Activated CD8-positive, alpha-beta T cell treated with anti-CD3 and anti-CD28 coated beads for 36 hours (primary cell): ENCODE measurements at places on chromosomes 13 and 19. TPM values are rescaled to one million over a fixed set of nuclear protein-coding genes. Genes with fewer than 3 reads are reported as not detected.

GRCh38 chr13:99008577-99008976 is 30.7 kb upstream of the DOCK9 start:
- H3K27me3 ChIP-seq, result no peaks in the 10 kb centered on the region
- no peak for DNase-seq
- no peak overlapping the region for H3K27ac ChIP-seq
- H3K4me3 ChIP-seq, result no peak overlapping the region

DNA sequence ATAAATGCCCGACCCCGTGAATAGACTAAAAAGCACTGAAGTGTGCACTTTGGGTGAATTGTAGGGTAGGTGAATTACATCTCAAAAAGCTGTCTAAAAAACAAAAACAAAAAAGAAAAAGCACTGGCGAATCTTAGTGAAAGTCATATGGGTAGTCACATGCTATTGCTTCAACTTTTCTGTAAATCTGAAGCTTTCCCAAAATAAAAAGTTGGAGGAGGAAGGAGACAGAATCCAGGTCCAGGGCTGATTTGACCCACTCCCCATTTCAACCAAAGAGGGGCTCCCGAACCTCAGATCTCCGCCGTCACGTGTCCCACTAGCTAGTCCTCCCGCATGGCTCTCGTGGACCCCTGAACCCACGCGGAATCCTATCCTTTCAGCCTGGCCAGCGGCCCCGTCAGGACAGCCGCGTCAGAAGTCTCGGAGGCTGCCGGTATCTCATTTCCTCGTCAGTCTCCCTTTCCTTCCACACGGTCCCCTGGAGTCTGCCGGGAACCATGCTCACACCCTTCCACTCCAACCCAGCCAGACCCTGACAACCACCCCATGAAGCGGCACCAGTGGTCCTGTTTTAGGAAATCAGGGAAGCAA is 6.1 kb downstream of the PPP1R12C start:
- no peak for DNase-seq
- no peaks in the 10 kb centered on the region for H3K27me3 ChIP-seq
- peaks cover 17% of the 10 kb centered on the region for H3K4me1 ChIP-seq

DNA sequence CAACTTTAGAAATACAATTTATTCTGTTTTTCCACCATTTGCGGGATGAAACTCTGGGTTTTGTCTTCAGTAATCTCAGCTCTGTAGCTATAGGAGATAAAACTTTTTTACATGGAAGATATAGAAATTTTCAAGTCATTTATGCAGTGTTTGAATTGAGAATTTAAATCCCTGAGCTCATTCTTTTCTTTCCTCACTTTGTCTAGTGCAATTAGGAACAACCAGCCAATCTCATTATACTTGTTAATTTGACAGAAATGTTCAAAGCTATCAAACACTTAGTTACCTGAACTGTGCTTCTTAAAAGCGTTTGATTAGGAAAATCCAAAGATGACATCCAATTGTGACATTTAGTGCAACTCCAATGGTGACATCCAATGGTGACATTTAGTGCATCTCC is 1014.3 kb downstream of the SLITRK5 start:
- no peaks in the 10 kb centered on the region for H3K36me3 ChIP-seq
- no peak overlapping the region for H3K4me3 ChIP-seq
- H3K27me3 ChIP-seq, result no peaks in the 10 kb centered on the region
- H3K4me1 ChIP-seq, result no peaks in the 10 kb centered on the region
- H3K27ac ChIP-seq, result no peak overlapping the region
- no peak for DNase-seq

LRFN3 gene
- 4.8 TPM for total RNA-seq

- H3K27me3 ChIP-seq, result peaks cover 18% of the 10 kb centered on the region
- H3K4me1 ChIP-seq, result peaks cover 6% of the 10 kb centered on the region
- no peak overlapping the region for H3K27ac ChIP-seq
- no peaks in the 10 kb centered on the region for H3K36me3 ChIP-seq
Measured at GRCh38 chr19:57103573-57104277, 16.1 kb upstream of the USP29 start.

DNA sequence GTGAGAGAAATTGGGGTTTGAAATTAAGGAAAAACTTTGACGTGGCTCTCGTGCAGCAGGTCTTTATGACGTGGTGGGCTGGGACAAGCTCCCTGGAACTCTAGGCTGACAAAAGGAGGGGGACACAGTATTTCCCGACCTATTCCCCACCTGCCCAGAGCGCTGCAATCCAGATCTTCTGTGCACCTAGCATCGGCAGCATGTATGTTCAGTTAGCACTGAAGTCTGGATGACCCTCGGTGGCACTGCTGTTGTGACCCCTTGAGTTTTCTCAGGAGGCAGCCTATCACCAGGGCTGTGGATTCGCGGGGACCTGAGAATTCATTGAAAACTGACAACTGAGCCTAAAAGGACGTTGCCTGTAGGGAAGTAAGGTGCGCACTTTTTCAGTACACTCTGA is 9.1 kb upstream of the ZNF536 start:
- H3K27ac ChIP-seq, result no peak overlapping the region
- no peaks in the 10 kb centered on the region for H3K4me1 ChIP-seq
- no peak overlapping the region for H3K4me3 ChIP-seq
- no peaks in the 10 kb centered on the region for H3K36me3 ChIP-seq

- H3K36me3 ChIP-seq, result peaks cover 9% of the 10 kb centered on the region
- no peak for DNase-seq
- no peaks in the 10 kb centered on the region for H3K4me1 ChIP-seq
- H3K27me3 ChIP-seq, result no peaks in the 10 kb centered on the region
- H3K27ac ChIP-seq, result no peak overlapping the region
Measured at GRCh38 chr19:23437901-23438300, 42.6 kb upstream of the ZNF91 start.

BST2 gene
- total RNA-seq, result 98.4 TPM

DNA sequence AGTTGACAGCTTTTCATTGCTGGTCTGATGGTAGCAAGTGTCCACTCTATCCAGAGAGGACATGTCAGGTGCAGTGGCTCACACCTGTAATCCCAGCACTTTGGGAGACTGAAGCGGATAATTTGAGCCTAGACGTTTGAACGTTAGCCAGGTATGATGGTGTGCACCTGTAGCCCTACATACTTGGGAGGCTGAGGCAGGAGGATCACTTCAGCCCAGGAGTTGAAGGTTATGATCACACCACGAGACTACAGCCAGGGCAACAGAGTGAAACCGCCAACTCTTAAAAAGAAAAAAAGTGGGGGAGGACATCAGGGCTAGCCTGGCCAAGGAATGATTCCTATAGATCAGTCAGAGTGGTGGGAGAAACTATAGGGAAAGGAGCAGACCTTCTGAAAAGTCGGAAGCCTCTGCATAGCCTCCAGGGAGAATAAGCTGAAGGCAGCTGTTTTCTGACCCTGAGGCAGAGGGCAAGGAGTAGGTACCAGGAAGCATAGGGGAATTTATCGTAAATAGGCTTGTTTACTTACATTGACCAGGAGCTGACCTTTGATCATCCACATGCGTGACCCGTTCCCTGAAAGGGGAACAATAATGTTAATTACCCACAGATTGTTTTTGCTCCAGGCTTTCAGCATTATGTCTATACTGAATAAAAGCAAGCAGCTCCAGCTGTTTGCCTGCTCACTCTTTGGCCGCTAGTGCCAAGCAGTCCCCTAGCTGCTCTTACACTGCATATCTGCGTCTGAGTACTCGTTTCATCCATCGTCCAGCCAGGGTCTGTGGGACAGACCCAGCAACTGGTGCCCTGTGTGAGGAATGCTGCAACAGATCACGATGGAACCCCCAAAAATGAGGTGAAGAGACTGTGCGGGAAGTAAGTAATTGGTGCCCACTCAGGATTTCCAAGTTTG is 161.6 kb downstream of the RNF17 start:
- no peaks in the 10 kb centered on the region for H3K36me3 ChIP-seq
- H3K27me3 ChIP-seq, result peaks cover 4% of the 10 kb centered on the region
- no peak for DNase-seq

GRCh38 chr13:50747737-50748350 is 95.6 kb downstream of the DLEU7 start:
- peaks cover 9% of the 10 kb centered on the region for H3K4me1 ChIP-seq
- H3K4me3 ChIP-seq, result no peak overlapping the region
- no peak overlapping the region for H3K27ac ChIP-seq
- H3K27me3 ChIP-seq, result peaks cover 5% of the 10 kb centered on the region
- no peaks in the 10 kb centered on the region for H3K36me3 ChIP-seq

ZNF486 gene
- 15.5 TPM for total RNA-seq

DIRAS1 gene
- total RNA-seq, result not detected

- H3K4me1 ChIP-seq, result peaks cover 33% of the 10 kb centered on the region
- H3K4me3 ChIP-seq, result peak overlapping the region; percentile 61
- H3K36me3 ChIP-seq, result no peaks in the 10 kb centered on the region
- H3K27ac ChIP-seq, result peak overlapping the region; percentile 92
- DNase-seq, result peak; percentile 69
Measured at GRCh38 chr13:29954082-29955028, 103.9 kb upstream of the UBL3 start.

DNA sequence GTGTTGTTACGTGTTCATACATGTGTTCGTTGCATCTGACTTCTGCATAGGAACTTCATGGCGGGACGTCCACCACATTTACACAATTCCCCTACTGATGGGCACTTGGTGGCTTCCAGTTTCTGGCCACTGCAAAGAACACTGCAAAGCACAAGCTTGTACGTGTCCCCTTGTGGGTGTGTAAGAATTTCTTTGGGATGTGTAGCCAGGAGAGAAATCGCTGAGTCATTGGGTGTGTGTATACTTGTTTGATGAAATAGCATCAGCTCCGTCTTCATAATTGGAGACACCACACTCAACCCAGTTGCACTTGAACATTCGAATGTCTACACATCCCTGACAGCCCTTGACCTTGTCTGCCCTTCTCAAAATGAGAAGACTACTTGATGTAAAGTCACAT is 19.2 kb downstream of the KLK5 start:
- no peak for DNase-seq
- peaks cover 35% of the 10 kb centered on the region for H3K27me3 ChIP-seq
- no peak overlapping the region for H3K4me3 ChIP-seq
- no peaks in the 10 kb centered on the region for H3K36me3 ChIP-seq

SCAF1 gene
- total RNA-seq, result 57.2 TPM

DNA sequence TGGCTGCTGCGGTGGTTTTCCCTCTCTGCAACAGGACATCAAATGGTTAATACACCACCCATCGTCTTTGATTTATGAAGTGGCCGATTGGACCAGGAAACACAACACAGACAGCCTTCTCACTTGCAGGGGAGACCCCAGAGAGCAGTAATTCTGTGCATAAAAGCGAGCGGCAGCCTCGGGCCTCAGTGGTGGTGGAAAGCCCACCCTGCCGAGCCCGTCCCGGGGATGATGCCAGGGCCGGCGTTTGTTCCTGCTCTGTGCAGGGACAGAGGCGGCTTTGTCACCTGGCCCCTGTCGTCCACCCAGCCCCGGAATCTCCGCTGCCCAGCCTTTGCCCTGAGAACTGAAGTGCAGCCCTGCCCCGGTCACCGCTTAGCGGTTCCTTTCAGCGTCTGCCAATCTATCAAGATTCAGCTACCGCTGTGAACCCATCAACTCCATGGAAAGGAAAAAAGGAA is 184.4 kb downstream of the TSHZ3 start:
- no peak for DNase-seq
- no peaks in the 10 kb centered on the region for H3K4me1 ChIP-seq
- H3K27ac ChIP-seq, result no peak overlapping the region
- no peak overlapping the region for H3K4me3 ChIP-seq

DNA sequence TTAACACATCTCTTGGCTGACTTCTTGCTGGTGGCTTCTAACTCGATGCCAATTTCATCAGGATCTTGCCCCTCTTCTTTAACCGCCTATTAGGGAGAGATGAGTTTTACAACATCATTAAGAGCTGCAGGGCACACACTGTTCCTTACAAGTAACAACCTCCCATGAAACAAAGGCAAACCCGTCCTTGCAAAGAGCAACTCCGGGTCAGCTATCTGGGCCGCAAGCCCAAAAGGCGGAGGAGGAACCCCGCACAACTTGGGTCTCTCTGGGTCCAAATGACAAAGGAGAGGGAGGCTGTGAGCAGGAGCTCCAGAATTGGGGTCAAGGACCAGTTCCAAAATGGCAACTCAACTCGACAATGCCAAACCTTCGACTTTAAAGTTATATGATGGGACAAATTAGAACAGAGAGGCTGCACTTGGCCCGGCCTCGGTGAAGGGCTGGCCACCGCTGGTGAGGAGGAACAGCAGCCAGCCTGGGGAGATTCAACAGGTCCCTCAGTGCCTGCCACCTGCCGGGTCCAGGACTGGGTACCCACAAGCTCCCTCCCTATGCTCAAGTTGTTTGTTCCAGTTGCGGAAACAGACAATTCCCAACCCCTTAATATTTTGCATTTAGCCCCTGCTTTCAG is 1.1 kb downstream of the SAFB2 start:
- H3K27ac ChIP-seq, result peak overlapping the region; percentile 100
- DNase-seq, result no peak
- H3K27me3 ChIP-seq, result no peaks in the 10 kb centered on the region
- H3K4me3 ChIP-seq, result peak overlapping the region; percentile 100
- peaks cover 65% of the 10 kb centered on the region for H3K36me3 ChIP-seq
